Ascending aorta (tissue), 2 donors: ENCODE measurements at places on chromosomes 12 and 14.
A peak's percentile ranks its signal among the peaks of the same experiment; 100 is the strongest.

DNA sequence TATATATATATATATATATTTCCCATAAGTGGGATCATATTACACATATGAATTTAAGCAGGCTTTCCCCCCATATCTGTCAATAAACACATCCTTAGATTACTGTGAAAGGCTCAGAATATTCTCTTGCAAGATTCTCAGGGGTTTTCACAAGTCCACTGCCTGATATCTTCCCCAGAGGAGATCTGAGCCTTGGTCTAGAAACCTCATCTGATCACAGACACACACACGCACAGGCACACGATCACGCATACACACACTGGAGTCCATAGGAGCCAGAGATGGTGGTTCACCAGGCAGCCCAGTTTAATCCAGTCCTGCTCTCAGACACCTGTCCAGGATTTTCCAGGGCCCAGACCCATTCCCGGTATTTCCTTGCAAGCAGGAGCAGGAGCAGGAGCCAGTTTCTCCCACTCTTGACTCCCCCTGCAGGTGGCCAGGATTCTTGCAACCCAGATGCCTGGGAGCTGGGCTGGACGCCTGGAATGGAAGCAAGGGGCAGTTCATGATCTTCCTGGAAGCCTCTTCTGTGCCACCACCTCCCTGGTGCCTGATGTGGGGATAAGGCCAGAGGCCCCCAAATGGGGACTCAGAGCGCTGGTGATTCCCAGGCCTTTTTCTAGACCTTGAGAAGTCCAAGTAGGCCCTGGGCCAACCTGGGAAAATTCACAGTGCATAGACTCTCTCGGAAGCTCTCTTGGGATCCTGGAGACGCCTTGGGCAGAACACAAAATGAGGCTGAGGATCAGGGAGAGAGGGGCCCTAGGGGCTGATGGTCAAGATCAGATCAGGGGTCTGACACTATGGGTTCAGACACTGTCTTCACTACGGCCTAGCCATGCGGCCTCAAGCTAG lies 16.5 kb upstream of the KRT78 start:
- no peak for DNase-seq

- DNase-seq: no peak
Measured at GRCh38 chr14:75032939-75033338, 18.3 kb downstream of the MLH3 start.

DNA sequence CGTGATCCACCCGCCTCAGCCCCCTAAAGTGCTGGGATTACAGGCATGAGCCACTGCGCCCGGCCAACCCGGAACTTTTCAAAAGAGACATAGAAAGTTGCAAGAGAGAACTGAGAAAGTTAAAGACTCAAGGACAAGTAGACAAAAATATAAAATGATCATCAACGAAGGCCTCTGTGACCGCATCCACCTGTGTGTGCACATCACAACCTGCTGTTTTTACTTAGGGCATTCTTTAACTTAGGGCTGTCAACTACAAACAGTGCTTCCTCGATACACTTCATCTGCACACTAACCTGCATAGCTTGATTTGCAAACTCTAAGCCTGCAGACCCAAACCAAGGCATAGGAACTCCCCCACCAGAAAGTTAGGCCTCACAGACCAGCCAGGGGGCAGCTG lies 14.8 kb downstream of the P2RX2 start:
- no peak for DNase-seq

GRCh38 chr14:96515731-96516130 lies 13.5 kb downstream of the PAPOLA start:
- no peak for DNase-seq

- no peak for DNase-seq
Measured at GRCh38 chr12:54546511-54546910, 2.9 kb upstream of the PDE1B start.

DNA sequence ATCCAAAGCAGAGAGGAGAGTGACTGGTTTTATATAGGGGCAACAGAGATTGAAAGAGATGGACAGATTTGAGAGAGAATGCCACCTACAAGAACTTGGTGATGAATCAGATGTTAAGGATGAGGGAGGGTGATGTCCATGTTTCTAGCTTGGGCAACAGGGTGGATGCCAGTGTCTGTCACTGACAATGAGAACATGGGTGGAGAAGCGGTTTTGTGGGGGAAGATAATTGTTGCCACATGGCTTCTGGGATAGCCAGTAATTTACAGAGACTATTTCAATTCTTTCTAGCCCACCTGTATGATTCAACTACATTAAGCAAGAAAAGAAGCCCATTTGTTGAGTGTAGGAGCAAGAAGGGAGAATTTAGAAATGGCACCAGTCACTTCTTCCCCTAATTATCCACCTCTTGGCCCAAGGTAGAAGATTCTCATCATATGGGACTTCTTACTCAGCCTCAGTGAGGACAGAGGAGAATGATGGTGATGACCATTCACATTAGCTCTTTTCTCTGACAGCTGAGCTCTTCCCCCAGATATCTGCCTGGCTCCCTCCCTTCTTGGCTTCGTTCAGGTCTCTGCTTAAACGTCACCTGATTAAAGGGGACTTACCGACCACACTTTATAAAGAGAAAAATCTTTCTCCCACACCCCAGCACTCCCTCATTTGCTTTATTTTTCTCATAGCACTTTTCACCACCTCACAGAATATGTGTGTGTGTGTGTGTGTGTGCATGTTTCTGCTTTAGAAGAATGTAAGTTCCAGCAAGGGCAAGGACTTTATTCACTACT lies 117.8 kb downstream of the DUSP6 start:
- DNase-seq: no peak

GRCh38 chr12:67154901-67155300 lies 114.3 kb upstream of the CAND1 start:
- no peak for DNase-seq

- no peak for DNase-seq
Measured at GRCh38 chr12:22299294-22299912, 35.1 kb downstream of the ST8SIA1 start.

DNA sequence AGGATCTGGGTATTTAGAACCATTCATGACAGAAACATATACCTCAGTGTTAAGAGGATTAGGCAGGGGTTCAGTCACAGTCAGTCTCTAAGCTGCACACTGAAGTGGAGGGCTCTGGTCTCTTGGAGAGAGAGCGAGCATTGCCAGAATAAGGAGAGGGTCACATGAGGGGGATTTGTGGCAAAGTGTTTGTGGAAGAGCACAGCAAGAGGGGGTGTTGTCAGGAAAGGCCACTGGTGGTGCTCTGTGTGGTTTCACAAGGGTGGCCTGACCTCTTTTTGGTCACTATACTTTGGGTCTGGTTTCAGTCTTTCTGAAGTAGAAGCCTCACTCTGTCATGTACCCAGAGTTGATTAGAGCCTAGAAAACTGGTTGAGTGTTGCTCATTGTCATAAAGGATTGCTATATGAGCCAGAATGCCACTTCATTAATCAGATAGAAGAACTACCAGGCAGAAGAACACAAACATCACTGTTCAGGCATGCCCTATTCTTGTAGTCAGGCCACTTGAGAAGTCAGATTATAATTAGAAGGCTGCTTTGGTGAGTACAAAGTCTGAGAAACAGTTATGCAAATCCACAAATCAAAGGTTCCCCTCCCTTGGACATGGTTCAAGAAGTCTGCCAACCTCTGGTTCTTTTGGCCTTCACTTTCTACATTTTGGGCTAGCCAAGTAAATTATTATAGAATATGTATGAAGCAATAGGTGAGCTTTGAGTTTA lies 8.4 kb downstream of the TMEM19 start:
- DNase-seq: no peak

DNA sequence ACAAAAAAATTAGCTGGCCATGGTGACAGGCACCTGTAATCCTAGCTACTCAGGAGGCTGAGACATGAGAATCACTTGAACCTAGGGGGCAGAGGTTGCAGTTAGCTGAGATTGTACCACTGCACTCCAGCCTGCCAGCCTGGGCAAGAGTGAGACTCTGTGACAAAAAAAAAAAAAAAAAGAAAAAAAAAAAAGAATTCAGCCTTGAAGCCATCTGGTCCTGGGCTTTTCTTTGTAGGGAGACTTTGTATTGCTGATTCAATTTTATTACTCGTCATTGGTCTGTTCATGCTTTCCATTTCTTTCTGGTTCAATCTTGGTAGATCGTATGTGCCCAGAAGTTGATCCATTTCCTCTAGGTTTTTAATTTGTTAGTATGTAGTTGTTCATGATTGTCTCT lies 243.1 kb downstream of the RAD51B start:
- no peak for DNase-seq

DNA sequence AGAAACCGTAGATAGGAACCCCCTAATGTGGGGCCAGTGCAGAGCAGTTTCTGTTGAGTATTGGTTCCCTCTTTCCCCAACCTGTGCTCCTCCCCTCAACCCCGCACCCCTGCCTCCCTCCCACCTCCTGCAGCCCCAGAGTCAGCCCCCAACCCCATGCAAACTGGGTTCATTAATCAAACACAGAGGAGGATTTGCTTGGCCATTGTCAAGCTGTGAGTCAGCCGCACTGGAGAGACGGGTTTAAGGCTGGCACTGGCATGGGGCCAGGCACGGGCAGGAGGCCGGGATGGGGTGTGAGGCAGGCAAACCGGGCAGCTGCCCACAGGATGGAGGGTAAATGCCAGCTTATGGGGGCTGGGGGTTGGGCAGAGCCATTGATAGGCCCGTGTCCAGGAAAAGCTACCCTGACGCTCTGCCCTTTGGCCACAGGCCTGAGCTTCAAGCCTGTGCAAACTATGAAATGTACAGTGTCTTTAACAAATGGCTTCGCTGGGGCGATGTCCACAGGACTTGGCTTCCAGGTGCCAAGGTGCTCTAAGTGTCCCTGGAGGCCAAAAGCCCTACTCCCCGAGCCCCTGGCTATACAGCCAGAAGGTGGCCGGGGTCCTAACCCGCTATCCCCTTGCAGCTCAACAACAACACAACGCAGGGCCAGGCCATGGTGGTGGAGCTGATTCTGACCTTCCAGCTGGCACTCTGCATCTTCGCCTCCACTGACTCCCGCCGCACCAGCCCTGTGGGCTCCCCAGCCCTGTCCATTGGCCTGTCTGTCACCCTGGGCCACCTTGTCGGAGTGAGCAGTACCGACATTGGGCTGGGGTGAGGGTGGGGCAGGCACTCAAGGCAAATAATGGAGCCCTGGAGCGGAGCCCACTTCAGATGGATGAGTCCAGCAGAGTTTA lies 1.4 kb downstream of the AQP5 start:
- peak; percentile 79 for DNase-seq

- no peak for DNase-seq
Measured at GRCh38 chr12:89492883-89493282, 31.7 kb downstream of the GALNT4 start.

GRCh38 chr14:36817071-36817930 lies 155.6 kb downstream of the PAX9 start:
- DNase-seq: no peak

- no peak for DNase-seq
Measured at GRCh38 chr14:65486863-65487262, 74.3 kb downstream of the FUT8 start.

GRCh38 chr12:124837958-124838803 lies 25.5 kb downstream of the SCARB1 start:
- no peak for DNase-seq

GRCh38 chr14:63725786-63726460 lies 1.9 kb downstream of the SGPP1 start:
- DNase-seq: no peak

GRCh38 chr14:100581228-100582145 lies 5.7 kb downstream of the BEGAIN start:
- DNase-seq: no peak

- DNase-seq: no peak
Measured at GRCh38 chr14:92473261-92473968, 40.2 kb upstream of the RIN3 start.

DNA sequence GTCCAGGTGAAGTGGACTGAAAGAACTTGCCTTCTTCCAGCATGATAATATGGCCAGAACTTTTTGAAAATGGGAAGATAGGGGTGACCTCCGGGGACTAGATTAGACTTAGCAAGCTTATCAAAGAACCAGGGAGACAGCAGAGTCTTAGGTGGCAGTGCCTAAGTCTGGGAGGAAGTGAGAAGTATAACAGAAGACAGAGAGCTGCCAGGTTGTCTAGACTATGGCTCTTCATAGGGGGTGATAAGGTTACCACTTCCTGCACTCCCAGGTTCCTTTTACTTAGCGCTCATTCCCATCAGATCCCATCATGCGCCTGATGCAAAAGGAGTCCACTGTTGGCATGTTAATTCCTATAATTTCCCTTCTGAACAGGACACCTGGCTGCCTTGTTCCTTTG lies 69.9 kb downstream of the PLXNC1 start:
- DNase-seq: no peak

- no peak for DNase-seq
Measured at GRCh38 chr14:69845787-69846186, 33.4 kb upstream of the SMOC1 start.
